ENCODE measurements at places on chromosomes 16 and 17.

- DNase-seq: no peak
Measured at GRCh38 chr17:42409523-42410318, 13.3 kb downstream of the CAVIN1 start.

GRCh38 chr17:64707050-64707591 is 45.0 kb upstream of the SMURF2 start:
- no peak for DNase-seq

DNA sequence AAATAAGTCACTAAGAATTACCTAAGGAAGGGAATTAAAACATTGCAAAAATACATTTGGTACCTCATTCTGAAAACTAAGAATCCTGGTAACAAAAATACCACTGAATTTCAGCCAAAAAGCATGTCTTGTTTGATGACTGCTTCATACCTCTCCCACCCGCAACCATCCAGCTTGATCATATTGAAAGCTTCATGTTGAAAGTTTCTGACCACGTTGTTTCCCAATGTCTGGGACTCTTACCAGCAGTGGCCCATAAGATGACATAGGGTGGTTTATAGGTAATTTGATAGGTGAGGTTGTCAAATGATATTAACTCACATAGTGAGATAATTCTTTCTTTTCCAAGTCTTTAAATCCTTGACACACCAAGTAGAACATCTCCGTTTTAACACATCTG is 139.3 kb downstream of the CDH11 start:
- no peak for DNase-seq

- no peak for DNase-seq
Measured at GRCh38 chr16:52781005-52781630, 234.2 kb upstream of the TOX3 start.

GRCh38 chr17:48799069-48799723 is 17.8 kb downstream of the TTLL6 start:
- DNase-seq: no peak

DNA sequence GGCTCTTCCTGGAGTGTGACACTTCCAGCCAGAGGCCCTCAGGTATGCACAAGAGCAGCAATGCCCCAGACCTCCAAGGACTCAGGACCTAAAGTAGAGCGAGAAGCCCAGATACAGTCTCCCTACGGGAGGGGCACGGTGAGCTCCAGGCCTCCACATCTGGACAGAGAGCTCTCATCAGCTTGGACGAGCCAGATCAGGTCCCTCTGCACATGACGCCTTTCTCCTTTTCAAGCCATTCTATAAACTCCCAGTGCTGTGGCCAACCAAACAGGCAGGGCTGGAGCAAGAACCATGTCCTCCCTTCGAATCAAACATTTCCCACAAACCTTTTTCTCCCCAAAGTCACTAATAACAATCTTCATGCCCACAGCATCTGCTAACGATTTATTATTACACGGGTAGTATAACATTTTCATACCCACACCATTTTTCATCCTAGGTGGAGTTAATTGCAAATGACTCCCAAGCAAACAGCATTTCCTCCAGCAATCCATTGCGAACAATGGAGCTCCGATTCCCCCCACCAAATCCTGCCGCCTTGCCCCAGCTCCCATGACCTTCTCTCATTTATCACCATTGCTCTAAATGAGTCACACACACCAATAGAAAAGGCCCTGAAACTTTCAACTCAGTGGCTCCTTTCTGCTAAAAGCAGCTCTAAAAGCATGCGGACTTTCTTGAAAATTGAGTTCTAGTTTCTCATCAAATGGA is 24.2 kb upstream of the NLRP1 start:
- DNase-seq: no peak

DNA sequence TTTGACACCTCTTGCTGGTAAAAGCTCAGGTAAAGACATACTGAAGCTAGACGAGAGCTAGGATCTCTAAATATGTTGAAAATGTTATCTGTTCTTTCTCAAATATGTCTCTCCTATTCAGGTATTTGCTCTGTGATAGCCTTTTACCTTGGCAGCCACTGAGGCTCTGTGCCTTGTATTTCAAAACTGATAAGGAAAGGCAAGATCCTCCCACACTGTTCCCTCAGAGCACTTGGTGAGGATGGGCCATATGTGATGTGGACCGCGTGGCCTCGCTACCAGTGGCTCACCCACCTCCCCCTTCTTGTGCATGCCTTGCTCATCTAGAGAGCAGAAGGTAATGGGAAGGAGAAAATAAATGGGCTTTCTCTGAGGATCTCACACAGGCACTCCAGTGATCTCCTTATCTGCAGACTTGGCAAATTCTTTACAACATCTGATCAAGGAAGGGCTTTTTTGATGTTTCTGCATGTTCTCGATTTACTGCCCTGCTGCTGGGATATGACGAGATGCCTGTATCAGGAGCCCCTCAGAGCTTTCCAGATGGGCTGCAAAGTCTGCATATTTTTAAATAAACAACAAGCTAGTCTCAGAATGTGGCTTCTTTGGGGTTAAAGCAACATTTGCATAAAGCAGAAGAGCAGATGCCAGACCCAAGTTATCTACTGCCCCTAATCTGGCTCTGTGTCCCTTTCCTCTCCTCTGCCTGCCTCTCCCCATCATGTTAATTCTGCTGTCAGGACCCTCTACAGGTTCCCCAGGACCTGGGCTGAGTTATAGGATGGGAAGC is 16.9 kb downstream of the HOXB1 start:
- DNase-seq: no peak

- peak; percentile 59 for DNase-seq
Measured at GRCh38 chr16:56589141-56590039, at the start of gene MT3. TSS of gene MT3 (plus strand) at chr16:56589528. CDS start at chr16:56589591, 63 bp downstream.

- no peak for DNase-seq
Measured at GRCh38 chr16:67120025-67120424, 10.3 kb downstream of the PHAF1 start.

DNA sequence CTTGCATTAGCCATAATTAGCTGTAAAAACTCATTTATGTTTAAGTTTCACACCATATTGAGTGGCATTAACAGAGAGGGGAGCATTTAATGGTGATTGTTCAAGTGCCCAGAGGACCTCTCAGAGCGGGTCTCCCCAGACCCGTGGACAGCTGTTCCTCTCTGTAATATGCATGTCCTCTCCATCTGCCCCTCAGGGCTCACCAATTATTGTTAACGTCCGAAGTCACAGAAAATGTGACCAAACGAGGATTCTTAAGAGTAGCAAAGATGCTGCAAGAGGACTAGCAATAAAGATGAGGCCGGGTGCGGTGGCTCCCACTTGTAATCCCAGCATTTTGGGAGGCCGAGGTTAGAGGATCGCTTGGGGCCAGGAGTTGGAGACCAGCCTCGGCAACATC is 130.2 kb downstream of the CPPED1 start:
- DNase-seq: no peak

DNA sequence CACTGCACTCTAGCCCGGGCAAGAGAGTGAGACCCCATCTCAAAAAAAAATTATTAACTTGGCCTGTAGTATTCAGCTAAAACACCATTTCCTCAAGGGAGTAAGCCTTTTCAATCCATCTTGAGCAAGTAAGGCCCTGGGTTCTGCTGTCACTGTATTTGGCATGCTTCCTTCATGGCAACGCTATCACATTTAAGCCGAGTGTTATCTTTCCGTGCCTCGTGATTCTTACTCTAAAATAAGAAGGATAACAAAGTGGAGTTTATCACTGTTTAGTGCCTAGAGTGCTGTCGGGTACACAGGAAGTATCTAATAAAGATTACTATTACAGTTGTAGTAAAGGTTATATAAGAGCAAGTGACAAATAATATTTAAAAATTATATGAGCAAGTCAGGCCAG is 8.8 kb downstream of the VPS53 start:
- DNase-seq: no peak

- no peak for DNase-seq
Measured at GRCh38 chr16:67199011-67199807, at the start of gene ELMO3. TSS of gene ELMO3 (plus strand) at chr16:67199131. CDS start at chr16:67199327, 196 bp downstream.

GRCh38 chr16:8739989-8740704 is 57.3 kb downstream of the TMEM186 start:
- DNase-seq: no peak

- no peak for DNase-seq
Measured at GRCh38 chr17:18111330-18111971, 2.9 kb downstream of the MYO15A start.

GRCh38 chr17:48179071-48179945 is 71.7 kb downstream of the SNX11 start:
- DNase-seq: no peak

- DNase-seq: no peak
Measured at GRCh38 chr16:71676236-71676635, 48.3 kb downstream of the PHLPP2 start.

- no peak for DNase-seq
Measured at GRCh38 chr17:74160656-74161502, 42.6 kb upstream of the RPL38 start.

DNA sequence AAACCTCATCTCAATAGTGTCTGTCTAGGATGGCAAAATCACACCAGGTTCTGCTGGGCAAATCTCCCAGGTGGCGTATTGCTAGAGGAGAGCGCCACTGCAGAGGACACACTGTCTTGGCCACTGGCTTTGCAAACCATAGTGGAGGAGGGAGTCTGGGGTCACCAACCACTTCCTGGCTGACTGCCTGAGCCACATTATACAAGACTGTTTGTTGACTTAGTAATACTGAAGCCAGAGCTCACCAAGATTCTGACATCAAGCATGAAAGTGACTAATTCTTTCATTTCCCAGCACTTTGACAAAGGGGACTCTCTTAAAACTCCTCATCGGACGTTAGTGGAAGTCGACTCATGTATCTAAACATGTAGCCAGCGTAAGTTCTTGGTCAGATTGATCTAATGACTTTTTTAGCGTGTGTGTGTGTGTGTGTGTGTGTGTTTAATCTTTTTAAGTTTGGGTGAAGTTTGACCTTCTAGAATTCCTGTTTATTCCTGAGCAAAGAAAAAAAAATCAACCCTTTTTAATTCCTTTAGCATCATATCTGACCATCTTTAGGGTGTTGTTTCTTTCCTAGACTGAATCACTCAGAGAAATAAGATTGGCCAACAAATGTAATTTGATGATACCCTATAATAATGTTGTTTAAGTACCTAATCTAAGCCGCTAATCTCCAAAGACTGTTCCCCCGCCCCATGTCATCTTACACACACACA is 13.7 kb downstream of the PITPNC1 start:
- peak; percentile 76 for DNase-seq

DNA sequence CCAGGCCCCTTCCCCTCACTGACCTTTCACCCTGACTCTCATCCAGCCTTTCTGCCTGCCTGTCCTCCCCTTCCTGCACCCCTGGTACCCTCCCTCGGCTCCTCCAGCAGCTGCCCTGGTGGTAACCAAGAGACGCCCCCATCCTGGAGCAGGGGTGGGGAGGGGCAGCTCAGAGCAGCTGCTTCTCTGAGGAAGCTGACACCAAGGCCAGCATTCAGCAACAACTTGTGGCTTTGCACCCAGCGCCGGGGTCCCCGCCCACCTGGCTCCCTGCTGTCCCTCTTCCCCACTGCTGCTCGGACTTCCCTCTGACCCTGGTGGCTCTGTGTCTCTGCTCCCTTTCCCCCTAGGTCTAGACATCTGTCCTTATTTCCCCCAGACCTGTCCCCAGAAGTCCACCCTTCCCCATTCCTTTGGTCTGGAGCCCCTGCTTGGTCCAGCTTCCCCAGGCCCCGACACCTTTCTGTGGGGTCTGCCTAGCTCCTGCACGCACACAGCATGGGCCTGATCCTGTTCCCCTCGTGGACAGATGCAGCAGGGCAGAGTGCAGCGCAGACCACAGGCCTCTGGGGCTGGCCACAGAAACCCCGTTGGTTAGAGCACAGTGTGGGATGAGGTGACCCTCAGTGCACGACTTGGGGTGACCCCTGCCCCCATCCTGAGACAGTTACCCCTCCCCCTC is 1.2 kb upstream of the ATP2A1 start:
- DNase-seq: no peak

DNA sequence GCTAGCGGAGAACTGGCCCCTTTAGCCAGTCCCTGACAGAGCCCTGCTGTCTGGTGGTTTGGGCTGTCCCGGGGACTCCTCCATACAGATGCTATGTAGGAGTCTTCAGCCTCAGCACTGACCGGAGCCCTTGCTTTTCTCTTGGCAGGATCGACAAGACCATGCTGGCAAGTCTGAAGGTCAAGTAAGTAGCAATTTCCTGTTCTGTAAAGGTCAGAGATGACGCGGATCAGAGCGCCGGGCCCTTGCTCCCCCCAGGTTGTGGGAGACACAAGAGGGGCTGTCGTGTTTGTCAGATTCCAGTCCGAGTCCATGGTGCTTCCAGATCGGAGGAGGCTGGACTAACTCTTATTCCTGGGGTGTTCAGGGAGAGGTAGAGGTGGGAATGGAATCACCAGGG is 4.1 kb downstream of the RAP1GAP2 start:
- no peak for DNase-seq

- no peak for DNase-seq
Measured at GRCh38 chr17:82314727-82315605, 2.4 kb downstream of the CD7 start.

DNA sequence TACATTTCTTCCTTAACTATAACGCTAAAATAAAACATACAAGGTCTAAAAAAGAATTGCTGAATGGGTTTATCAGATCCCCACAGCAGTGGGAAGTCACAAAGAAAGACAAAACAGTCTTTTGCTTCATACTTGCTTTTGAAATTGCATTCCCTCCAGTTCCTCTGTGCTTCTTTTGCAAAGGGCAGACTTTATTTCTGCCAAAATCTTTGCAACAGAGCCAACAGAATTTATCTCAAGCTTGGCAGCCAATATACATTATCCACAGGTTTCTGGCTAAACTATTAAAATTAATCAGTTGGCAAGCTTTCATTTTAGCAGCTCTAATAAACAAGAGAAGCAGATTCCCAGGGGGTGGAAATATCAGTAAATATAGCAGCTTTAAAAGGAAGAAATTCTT is 378.9 kb upstream of the CA10 start:
- no peak for DNase-seq

- no peak for DNase-seq
Measured at GRCh38 chr17:65794572-65794971, 233.1 kb upstream of the AXIN2 start.

DNA sequence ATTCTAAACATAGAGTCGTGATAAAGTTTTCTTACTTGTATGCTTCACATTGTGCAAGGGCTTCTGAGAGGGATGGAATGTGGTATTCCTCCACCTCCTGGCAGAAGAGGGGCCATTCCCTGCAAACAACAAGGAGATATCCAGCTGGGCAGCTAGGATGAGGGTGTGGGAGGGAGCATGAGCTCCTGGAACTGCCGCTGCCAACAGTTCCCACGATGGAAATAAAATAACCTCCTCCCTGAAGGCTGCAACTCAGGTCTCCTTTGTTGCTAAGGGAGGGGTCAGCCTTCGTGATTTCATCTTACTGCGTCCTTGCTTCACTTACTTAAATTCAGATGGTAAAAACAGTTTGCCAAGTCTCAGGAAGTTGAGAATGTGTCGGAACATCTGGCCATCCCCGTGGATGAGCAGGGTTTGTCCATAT is 15.6 kb downstream of the PLEKHG4 start:
- DNase-seq: no peak

DNA sequence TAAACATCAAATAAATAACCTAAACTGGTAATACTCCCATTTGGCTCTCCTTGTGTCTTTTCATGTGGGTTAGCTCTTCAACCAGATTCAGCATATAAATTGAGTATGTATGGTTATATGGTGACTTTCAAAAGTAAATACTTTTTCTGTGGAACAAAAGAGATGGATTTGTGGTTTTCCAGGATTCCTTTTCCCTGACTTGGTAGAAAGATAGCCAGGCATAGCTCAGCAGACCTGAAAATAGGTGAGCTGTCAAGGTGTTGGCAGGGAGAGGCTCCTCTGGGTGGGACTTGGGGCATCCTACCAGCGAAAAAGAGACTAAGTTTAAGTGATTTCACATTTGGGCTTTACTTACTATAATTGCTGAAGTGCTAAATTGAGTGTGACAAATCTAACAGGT is 80.3 kb downstream of the FTO start:
- DNase-seq: no peak
